A549 treated with Hydrocortisone at 1 μM for 4 hours (cell line): ENCODE measurements at places on chromosomes 3 and 15. TPM values are rescaled to one million over a fixed set of nuclear protein-coding genes. Genes with fewer than 3 reads are reported as not detected.

SEMA3B gene
- 6.0 to 9.4 TPM (median 6.2 TPM) in 5 replicates for total RNA-seq

SMARCC1 gene
- 20.7 to 31.7 TPM (median 24.4 TPM) in 5 replicates for total RNA-seq

HESX1 gene
- 0.15 to 0.39 TPM (median 0.27 TPM) in 5 replicates for total RNA-seq

PYGO1 gene
- total RNA-seq: 6.0 to 7.7 TPM (median 7.1 TPM) in 5 replicates

APBA2 gene
- 16.3 to 21.2 TPM (median 18.2 TPM) in 5 replicates for total RNA-seq

UNC13C gene
- 0.01 TPM in 1 of 5 replicates, not detected in the others for total RNA-seq

A4GNT gene
- total RNA-seq: not detected in 5 replicates

KCNMB3 gene
- total RNA-seq: 1.1 to 1.8 TPM (median 1.4 TPM) in 5 replicates

ZKSCAN7 gene
- total RNA-seq: not detected in 5 replicates

SEC22C gene
- total RNA-seq: 29.4 to 36.9 TPM (median 35.3 TPM) in 5 replicates

LRRFIP2 gene
- total RNA-seq: 53.5 to 65.6 TPM (median 57.5 TPM) in 5 replicates
